H9 (cell line): ENCODE measurements at places on chromosomes 1 and 21.

DNA sequence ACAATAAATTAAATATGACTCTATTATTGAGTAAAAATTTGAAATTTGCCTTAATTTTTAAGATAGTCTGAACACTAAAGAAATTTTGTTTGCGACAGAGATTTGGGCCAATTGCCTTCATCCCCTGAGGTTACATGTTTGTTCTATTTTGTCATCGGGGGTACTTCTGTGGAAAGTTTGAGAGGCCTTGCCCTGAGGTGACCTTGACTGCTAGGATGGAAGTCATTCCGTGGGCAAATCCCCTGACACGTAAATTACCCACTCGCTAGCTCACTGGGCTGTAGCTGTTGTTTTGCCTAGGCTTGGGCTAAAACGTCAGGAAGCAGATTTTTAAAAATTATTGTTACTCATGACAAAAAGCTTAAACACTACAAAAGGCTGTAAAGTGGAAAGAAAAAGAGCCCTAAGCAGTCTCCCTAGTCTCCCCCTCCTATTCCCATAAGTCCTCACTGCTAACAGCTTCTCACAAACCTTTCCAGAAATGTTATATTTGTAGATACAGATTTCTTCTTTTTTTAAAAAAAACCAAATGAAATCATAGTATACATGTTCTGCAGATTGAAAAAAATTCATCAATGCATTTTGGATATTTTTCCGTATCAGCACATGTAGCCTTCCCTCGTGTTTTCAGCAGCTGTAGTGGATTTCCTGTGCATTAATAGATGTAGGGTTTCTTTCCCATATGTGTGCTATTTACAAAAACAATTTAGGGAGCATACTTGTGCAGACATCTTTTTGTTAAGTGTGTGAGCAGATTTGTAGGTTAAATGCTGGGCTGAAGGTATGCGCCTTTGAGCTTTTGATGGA lies 142.7 kb downstream of the MRPS6 start:
- no peak for DNase-seq

- DNase-seq, result no peak
These were observed 2.2 kb upstream of the CD1B start for GRCh38 chr1:158333405-158334155.

- DNase-seq, result peak; percentile 83
These were observed 2.2 kb upstream of the RUNX3 start for GRCh38 chr1:24932284-24932683.

DNA sequence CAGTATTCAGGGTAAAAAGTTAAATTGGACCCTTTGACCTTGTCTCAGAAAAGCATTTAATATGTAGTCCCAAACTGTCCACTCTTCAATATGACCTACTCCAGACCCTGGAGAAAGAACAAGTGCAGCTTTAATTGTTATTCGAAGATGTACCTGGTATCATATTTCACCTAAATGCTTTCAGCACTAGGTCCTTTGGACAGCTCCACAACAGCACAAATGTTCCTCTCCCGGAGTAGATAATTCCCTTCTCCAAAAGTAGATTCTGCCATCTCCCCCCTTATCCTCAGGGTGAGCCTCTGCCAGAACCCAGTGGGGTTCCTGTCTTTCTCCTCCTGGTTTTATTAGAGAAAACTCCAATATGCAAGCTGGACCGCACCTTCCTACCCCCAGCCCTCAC lies 104.5 kb upstream of the AJAP1 start:
- no peak for DNase-seq

DNA sequence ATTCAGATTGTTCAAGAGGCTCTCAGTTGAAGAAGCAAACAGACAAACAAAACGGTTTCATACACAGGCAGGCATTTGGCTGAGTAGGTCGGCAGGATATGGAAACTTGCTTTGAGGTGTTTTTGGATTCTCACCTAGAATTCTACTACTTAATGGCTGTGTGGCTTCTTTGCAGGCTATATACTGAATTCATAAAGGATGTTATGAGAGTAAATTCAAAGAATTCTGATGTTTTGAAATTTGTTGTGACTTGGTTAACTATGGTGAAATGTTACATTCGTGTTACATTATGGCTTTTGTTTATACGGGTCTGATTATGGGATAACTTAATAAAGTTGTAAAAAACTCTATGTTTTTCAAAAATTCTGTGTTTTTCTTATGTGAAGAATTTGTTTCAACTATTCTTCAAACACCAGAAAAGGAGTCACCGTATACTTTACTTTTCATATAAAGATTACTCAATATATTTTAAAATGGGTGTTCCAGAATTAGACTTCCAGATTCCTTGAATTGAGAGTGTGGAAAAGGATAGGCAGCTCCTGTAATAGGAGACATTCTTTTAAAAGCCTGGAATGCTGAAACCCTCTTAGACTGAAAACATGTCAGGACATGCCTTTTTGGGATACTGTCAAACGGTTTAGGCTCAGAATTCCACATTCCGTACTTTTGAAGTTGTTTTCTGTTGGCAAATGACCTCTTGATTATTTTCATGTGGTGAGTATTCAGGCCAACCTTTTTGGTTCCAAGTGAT lies 8.2 kb upstream of the IRF2BP2 start:
- no peak for DNase-seq

DNA sequence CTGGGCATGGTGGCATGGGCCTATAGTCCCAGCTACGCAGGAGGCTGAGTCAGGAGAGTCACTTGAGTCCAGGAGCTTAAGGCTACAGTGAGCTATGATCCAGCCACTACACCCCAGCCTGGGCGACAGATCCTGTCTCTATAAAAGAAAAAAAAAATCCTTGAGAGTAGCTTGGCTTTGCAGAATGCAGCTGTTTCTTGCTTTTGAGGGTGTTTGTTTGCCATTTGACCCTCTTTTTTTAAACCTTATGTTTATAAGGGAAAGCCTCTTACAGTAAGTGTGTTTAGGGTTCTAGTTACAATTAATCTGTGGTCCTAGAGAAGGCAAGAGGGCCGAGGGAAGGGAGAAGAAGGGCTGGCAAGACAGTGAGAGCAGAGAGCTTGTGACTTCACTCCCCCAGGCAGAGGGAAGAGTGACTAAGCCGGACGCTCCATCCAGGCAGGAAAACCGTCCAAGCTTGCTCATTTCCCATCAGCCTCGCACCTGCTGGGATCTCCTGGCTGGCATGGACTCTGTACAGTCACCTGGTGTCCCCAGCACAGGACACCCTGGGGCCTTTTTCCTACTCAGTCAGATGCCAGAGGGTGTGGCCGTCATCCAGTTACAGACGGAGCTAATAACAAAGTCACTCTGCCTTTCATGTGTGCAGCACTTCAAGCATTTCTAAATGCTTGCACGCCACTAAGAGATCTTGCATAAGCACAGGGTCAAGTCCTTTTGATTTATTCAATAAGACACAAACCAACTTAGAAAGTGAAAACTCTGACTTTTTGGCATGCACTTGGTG lies 55.5 kb upstream of the PSEN2 start:
- no peak for DNase-seq

GRCh38 chr1:90753556-90753955 lies 36.5 kb upstream of the BARHL2 start:
- DNase-seq, result no peak

DNA sequence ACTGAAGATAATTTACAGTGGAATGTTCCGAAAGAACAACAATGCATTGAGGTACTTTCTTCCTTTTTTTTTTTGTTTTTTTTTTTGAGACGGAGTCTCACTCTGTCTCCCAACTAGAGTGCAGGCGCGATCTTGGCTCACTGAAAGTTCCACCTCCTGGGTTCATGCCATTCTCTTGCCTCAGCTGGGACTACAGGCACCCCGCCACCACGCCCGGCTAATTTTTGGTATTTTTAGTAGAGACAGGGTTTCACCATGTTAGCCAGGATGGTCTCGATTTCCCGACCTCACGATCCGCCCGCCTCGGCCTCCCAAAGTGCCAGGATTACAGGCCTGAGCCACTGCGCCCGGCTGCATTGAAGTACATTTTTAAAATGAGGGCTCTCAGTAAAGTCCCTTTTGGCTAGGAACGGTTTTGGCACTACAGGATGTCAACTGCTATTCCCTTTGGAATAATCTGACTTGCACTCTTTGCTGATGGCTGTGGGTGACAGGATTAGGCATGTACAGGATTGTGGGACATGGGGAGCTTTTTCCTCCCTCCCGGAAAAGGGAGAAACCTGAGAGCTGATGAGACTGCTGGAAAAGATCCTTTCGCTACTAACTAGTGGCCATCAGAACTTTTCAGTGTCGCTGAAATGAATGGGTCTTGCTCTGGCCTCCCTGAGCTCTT lies 56.9 kb upstream of the EDEM3 start:
- DNase-seq, result no peak

DNA sequence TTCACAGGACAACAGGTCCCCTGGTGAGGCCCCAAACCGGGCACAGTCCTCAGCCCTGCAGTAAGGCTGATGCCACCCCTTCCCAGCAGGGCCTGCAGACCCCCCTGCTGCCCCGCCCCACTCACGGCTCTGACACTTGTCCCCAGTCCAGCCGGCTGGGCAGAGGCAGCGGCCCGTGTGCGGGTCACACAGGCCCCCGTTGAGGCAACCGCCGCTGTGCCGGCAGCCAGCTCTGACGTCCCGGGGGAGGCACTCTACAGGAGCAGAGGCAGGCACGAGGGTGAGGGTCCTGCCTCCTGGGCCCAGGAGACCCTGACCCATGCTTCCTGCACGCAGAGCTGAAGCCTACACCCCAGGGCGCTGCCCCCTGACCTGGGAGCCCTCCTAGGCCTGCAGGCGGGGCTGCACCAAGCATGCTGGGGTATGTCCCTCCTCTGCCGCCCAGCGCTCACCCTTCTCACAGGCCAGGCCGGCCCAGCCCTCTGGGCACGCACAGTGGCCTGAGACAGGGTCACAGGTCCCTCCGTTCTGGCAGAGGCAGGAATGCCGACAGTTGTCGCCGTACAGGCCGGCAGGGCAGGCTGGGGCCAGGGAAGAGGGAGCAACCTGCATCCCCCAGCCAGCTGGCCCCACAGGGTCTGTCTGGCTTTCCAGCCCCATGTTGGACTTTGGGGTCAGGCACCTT lies 43.9 kb downstream of the ARHGEF16 start:
- DNase-seq, result no peak

DNA sequence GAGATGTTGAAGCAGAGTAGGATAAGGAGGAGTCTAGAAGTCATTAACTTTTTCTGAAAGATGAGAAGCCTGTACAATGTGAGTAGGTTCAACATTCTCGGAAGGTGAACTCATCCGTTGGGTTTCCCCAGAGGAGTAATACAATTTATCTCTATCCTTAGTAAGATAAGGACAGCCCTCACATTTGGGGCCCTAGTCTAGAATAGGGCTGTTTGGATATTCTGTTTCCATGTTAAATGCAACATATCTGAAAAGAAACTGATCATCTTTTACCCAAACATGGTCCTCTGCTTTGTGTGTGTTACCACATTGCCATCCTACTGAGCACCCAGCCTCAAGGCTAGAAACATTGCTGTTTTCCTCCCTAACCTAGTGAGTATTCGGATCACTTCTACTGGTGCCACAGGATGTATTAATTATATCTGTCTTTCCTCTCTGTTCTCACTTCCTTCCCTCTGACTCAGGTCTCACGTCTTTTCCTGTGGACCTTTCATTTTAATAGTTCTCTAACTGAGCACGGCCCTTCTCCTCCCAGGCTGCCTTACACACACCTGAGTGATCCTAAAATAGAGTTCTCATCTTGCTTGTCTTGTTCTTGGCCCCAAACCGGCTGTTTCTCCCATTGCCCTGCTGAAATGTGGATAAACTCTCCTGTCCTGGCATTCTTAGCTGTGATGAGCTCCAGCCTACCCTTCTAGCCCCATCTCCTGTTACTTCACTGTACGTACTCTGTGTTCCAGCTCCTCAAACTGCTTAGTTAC lies 91.7 kb downstream of the CDC14A start:
- no peak for DNase-seq

- peak; percentile 10 for DNase-seq
These were observed 85.6 kb downstream of the FAM78B start for GRCh38 chr1:166080967-166081870.

GRCh38 chr1:86352086-86352485 lies 44.0 kb downstream of the ODF2L start:
- DNase-seq, result no peak

DNA sequence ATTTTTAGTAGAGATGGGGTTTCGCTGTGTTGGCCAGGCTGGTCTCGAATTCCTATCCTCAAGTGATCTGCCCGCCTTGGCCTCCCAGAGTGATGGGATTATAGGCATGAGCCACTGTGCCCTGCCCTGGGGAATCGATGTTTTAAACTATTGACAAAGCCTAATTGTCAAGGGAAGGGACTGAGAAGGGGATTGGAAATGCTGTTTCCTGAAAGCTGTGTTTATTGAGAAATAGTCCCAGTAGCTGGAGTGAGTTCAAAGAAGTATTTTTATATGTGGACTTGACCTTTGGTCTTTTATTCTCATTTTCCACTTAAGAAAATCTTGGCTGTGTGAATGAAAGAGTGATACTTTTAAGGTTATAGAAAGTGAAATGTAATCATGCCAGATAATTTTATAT lies 47.5 kb downstream of the KIF1B start:
- no peak for DNase-seq

DNA sequence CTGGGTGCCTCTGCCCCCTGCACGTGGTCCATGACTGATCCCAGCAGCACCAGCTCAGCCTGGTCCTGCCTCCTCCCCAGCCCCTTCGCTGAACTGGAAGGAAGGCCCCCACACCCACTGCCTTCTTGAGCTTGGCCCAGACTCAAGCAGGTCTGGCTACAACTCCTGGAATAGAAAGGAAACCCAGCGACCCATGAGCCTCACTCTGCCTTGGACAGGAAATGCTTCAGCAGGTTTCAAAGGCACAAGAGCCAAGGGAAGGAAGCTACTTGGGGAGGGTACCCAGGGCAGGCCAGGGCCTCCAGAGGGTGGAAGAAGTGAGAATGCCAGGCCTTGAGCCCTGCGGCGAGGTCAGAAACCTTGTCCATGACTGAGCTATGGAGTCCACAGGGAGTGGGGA lies 35.9 kb upstream of the RD3 start:
- DNase-seq, result no peak

GRCh38 chr1:77543822-77544448 lies 138.5 kb downstream of the ZZZ3 start:
- no peak for DNase-seq

GRCh38 chr1:59427155-59427554 lies 130.3 kb downstream of the FGGY start:
- no peak for DNase-seq

GRCh38 chr1:119712342-119713038 lies 756 bp downstream of the PHGDH start:
- peak; percentile 90 for DNase-seq

- no peak for DNase-seq
These were observed 339.1 kb downstream of the NTNG1 start for GRCh38 chr1:107479865-107480350.

- peak; percentile 58 for DNase-seq
These were observed 38.5 kb upstream of the EFCAB14 start for GRCh38 chr1:46757247-46757955.

GRCh38 chr1:206570529-206570928 lies 41.7 kb downstream of the EIF2D start:
- no peak for DNase-seq

DNA sequence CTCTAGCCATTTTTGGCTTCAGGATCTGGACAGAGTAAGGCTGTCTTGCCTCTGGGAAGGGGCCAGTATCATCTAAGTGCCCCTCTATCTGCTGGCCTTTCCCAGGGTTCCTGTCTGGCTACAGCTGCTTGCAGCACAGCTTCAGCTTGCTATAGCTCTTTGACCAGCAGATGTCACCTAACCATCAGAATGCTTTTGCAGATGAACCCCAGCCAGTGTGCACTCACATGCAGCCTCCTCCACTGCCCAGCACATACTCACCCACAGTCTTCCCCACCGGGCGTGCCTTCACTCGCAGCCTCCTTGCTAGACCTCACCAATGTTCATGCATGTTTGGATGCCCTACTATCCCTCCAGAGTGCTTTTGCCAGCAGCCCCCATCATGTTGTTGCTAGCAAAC lies 769.0 kb downstream of the BRINP3 start:
- peak; percentile 57 for DNase-seq
